ENCODE measurements at places on chromosomes 7 and 10.

- no peak for DNase-seq
Observed at GRCh38 chr10:88557256-88557655, 25.9 kb downstream of the RNLS start.

DNA sequence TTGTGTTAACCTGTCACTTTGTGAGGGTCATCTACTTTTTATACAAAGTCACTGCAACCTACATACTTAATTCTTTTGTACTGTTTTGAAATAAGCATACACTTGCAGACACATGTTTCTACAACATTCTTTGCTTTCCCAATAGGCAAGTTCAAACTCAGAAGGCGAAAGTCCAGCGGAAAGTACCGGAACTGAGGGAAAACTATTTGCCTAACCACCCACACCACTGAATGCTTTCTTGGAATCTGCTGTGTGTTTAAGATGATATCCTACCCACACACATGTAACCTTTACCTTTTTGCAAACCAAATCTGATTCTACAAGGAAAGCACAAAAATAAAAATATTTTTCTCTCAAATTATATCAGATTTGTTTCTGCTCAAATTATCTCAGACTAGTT lies 139.4 kb upstream of the AGR3 start:
- no peak for DNase-seq

GRCh38 chr7:33062023-33062781 lies at the start of gene NT5C3A:
Gene NT5C3A (minus strand): TSS chr7:33062776. CDS start chr7:33062705, 71 bp downstream.
- DNase-seq, result peak; percentile 9

- DNase-seq, result no peak
Observed at GRCh38 chr10:116049158-116049973, 223.6 kb downstream of the GFRA1 start.

GRCh38 chr7:76139670-76140069 lies 62.0 kb upstream of the SRRM3 start:
- no peak for DNase-seq

DNA sequence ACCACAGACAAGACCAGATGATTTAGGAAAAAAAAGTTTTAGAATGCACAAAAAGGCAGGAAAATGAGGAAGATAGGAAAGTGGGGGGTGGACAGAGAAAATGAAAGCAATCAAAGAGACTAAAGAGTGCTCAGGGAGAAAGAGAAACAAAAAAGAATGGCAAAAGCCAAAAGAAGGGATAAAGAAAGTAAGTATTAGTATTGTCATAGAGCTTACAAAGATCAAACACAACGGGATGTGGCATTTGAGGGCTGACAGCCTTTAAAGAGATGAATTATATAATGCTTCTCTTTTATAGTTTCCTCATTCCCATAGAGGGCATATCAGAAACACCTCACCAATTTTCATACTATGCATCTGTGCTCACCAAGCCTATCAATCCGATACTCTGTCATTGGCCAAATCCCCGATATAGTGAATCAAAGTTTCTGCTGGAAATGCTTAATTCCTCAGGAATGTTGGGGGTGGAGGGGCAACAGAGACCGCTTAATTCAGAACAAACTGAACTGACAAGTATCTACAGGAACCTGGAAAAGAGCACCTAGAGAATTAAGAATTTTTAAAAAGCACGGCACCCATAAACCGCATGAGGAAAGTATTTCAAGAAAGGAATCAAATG lies 2.7 kb downstream of the COG5 start:
- DNase-seq, result no peak

- no peak for DNase-seq
Observed at GRCh38 chr7:130723784-130724183, 10.2 kb downstream of the KLF14 start.

GRCh38 chr7:57867884-57868701 lies 418.1 kb downstream of the ZNF716 start:
- DNase-seq, result no peak

DNA sequence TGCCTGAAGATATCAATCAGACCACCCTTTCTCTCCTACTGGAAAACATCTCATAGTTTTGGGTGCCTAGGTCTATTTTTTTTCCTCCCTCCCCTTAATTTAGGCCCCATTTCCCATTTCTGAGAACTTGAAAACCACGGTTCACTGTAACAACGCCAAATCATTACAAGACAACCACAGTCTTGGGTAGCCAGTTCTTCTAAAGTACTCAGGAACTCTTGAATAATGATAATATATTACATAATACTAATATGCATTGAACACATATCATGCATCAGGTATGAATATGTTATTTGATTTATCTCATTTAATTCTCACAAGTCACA lies 185.1 kb upstream of the ADO start:
- DNase-seq, result no peak

DNA sequence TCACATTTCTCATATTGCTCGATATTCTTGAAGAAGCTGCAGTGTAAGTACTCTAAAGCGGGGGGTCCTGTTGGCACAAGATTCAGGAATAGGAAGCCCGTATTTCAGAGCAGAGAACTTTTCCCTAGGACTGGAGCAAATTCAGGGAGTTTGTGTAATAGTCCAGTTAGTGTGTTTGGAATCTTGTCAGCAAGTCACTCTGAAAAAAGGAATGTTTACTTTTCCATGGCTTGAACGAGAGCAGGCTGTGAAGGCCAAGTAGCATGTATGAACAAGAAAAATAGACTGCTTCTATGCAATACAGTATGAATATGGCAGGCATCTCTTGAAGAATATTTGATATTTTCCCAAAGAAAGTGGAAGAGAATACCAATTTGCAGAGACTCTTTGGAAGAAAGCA lies 39.8 kb downstream of the CDC123 start:
- DNase-seq, result no peak

Measured in activated gamma-delta T cell treated with anti-CD3 and anti-CD28 coated beads, Interleukin-2, amount 50 U/mL, for 16 hours (primary cell).